Activated CD4-positive, alpha-beta T cell treated with anti-CD3 and anti-CD28 coated beads, Interleukin-2, amount 10 ng/mL, durations not matched to agents 7 days and 5 days (primary cell): ENCODE measurements at places on chromosomes 12 and 14. TPM values are rescaled to one million over a fixed set of nuclear protein-coding genes. Genes with fewer than 3 reads are reported as not detected.

Gene GPX2
- total RNA-seq = not detected

Gene TMPO
- total RNA-seq = 419 TPM

Gene PCNX1
- 56.6 TPM for total RNA-seq

Gene PPP2R5E
- total RNA-seq = 45.5 TPM

Gene CLEC4C
- total RNA-seq = not detected

Gene AHNAK2
- total RNA-seq = not detected

Gene STAC3
- 5.1 TPM for total RNA-seq

Gene SDR9C7
- not detected for total RNA-seq

Gene CLIP1
- 75.6 TPM for total RNA-seq

Gene WNT1
- 0.17 TPM for total RNA-seq

Gene ANG
- 1.6 TPM for total RNA-seq

Gene PPP1R3E
- total RNA-seq = 49.2 TPM

Gene INTS13
- 47.7 TPM for total RNA-seq

Gene ADAM20
- 0.15 TPM for total RNA-seq
